ENCODE measurements at places on chromosomes 12 and 14.

DNA sequence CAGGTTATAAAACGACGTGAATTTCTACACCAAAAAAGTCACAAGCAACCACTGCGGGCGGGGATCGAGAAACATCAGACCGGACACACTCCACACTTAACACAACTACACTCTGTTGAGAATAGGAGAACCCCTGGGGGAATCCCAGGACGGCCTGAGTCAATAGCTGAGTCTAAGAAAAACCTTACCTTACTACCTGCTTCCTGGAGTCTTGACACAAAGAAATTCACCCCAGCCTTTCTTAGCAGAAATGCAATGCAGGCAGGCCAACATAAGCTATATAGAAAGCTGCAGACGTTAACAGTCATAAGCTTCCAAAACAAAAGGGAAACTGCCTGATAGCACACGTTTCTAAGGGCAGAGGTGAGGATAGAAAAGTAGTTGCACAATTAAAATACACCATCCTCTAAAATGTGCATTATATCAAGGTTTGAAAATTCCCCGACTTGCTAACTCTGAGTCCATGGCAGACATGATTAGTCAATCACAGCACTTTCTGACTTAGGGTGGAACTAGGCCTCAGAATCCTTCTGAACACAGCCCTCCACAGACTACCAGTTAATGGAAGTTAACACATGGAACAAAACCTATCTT, 68.0 kb downstream of the CCDC88C start:
- no peak for DNase-seq

DNA sequence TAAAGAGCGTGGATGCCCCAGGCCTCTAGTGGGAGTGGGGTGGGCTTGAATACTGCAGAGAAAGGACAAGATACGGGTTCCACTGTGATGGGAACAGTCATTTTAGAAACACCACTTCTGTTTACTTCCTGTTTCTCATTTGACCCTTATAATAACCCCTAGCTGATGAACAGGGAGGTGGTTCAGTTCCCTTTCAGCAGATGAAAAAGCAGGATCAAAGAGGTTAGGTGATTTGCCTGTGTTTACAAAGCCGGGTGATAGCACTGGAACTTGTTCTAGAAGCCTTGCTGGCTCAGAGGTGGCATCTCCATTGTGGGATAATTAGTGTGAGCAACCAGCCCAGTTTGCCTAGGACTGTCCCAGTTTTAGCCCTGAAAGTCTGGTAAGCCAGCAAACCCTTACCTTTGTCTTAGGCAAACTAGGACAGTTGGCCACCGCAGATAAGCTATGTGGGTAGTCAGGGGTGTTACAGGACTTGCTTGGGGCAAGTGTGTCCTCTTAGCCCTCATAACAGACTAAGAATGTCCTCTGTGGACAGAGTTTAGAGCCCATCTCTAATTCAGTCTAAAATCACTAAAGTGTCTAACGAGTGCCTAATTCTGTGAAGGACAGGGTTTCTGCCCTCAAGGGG, 7.5 kb upstream of the LRP1-AS start:
- no peak for DNase-seq

DNA sequence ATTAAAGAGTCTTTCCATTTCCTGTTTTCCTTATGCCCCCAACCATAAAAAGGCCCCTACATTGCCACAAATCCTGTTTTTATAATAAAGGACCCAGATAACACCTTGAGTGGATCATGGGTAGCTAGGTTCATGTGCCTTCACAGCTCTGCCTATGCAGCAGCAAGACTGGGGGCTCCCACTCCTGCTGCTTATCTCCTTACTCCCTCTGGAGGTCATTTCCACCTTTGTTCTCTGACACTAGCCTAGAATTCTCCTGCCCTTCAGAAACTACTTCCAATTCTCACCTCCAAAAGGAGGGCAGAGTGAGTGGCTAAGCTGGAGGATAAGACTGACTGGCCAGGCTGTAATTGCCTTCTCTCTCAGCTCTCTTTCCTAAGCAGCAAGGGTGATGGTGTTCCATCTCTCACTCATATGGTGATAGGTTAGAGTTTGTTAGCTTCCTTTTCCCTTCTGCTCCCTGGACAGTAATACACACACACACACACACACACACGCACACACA, 20.0 kb upstream of the STAC3 start:
- DNase-seq, result no peak

GRCh38 chr12:104752016-104752415, 206.1 kb downstream of the SLC41A2 start:
- DNase-seq, result no peak

GRCh38 chr12:45182511-45182910, 33.4 kb upstream of the ANO6 start:
- DNase-seq, result no peak

DNA sequence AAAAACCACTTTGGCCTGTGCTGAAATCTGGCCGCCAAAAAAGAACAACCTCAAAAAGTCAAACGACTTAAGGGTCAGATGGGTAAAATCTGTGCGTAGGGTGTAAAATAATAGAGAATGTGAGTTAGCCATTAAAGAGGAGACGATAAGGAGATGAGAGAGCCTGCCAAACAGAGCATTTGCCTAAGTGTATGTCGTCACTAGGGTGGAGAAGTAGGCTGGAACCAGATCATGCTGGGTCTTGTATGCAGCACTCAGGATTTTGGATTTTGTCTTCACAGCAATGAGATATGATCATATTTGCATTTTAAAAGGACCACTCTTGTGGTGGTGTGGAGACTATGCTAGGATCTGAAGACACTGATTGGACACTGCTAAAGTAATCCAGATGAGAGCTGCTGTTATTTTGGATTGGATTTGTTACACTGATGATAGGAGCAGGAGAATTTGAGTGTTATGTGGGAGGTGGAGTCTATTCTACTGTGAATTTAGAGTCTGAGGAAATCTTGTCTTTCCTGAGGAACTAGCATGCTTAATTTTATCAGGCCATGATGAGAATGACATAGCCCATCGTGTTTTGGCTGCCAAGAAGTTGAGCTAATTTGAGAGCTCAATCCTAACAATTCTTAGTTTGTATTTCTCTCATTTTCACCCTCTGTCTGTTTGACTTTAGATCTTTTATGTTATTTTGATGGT, 24.8 kb upstream of the DBX2 start:
- DNase-seq, result no peak

DNA sequence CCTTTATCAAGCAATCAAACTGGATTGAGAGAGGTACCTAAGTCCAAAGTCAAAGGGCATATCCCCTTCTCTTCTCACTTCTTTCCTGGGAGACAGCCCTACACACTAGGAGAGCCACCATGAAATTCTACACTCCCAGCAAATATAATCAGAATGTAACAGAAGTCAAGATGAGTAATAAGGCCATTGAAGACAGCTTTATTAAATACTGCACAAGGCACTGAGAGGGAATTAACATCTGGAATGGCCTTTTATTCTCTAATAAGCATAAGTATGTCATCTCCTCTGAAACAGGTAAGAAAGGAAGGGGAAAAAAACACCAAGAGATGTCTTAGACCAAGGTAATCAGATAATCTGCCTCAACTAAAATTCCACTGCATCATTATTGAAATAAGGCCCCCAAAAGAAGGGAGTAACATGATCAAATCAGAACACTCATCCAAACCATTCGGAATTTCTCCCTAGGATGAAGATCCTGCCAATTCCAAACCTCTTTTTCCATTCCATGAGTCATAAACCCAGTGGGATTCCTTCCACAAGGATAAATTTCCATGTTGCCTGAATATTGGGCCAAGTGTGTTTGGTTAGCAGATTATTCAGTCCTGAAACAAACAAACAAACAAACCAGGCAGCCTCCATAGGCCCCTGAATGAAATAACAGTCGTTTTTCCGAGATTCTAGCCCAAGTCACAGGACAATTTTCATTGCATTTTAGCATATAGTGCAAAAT, 19.9 kb downstream of the SLC35F4 start:
- DNase-seq, result no peak

- DNase-seq, result no peak
Observed at GRCh38 chr14:44204061-44204835, 302.8 kb downstream of the FSCB start.

- DNase-seq, result no peak
Observed at GRCh38 chr12:120429368-120429767, 8.5 kb upstream of the COX6A1 start.

DNA sequence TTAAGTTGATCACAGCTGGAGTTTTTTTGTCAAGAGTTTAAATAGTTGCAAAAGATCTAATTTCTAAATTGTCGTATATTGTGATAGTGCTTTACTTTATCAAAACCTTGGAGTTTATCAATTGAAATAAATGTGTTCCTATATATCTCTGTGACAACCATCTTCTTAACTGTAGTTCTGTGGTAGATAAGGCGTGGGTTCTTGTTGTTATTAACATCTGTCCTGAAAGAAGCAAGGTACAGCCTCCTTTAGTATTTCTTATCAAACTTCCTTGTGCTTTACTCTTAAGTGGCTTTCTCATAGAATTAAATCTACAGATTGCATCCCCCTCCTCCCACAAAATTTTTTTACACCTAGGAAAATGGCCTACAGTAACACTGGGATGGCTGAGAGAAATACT, 7.3 kb downstream of the SCYL2 start:
- DNase-seq, result no peak

DNA sequence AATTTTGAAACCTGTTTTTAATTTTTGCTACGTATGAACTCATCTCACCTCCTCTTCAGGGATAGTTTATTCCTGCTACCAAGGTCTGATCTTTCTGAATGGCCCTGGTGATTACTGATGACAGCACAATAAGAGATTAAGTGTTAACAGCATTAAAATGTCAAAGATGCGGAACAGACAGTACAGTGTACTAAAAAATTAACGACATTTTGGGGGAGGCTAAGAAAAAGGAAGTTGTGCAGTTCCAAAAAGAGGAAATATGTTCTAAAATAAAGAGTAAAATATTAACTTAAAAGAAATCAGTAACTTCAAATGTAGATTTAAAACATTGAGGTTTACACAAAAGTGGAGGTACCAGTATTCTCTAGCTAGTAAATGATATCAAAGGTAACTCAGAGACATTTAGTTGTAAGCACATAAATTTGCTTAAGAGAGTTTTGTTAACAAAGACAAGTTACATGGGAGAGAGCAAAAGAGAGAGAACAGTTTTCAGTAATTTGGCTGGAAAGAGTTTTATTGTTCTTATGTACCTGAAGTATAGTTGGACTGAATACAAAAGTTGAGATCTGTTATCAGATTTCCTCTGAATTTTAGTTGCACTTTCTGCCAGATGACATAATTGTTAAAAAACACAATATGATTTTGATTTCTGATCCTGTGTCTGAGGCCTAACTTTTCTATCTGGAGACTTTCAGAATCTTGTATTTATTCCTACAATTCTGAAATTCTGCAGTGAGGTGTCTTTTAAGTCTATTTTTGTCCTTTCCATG, 4.2 kb upstream of the CLECL1 start:
- DNase-seq, result no peak

GRCh38 chr12:53805067-53805466, 53.3 kb upstream of the CISTR start:
- DNase-seq, result no peak

- DNase-seq, result no peak
Observed at GRCh38 chr12:132640936-132641335, 22.4 kb downstream of the P2RX2 start.

GRCh38 chr14:71532344-71532743, 399.9 kb upstream of the RGS6 start:
- no peak for DNase-seq

GRCh38 chr14:53295985-53296582, 143.0 kb upstream of the DDHD1 start:
- no peak for DNase-seq

DNA sequence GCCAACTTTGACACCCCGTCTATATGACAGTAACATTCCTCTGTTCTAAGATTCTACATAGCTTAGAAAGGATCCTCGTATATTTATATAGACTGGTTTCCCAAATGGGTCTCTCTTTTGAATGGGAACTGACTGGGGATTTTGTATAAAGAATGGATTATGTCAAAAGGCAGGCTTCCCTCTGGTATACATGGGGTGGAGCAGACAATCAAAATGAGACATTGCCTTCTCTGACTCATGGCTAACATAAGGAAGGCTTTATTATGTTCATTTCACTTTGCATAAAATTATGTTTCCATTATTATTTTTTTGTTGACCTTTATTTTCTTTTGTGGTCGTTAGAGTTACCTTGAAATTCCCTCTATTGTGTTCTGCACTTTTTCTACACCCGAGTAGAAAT, 211.1 kb downstream of the ALG10B start:
- DNase-seq, result no peak

GRCh38 chr14:81177225-81177624, 43.5 kb downstream of the GTF2A1 start:
- no peak for DNase-seq

- no peak for DNase-seq
Observed at GRCh38 chr12:13436696-13437391, 240.3 kb downstream of the EMP1 start.

DNA sequence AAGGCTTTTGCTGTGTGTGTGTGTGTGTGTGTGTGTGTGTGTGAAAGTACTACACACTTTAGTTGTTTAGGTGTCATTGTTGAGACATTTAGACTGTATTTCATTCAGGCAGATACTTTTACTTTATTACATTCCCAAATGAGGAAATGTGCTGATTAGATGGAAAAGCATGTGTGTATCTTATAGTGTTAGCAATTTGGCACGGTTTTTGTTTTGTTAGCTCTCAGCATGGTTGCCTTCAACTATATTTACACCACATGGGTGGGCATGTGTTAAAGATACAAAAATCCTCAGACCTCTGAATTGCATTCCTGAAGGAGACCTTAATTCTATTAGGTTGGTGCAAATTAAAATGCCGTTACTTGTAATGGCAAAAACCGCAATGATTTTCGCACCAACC, 879.5 kb downstream of the DIO2 start:
- DNase-seq, result no peak

GRCh38 chr14:68033336-68033932, 213.9 kb downstream of the RAD51B start:
- no peak for DNase-seq

- DNase-seq, result no peak
Observed at GRCh38 chr14:30283822-30284446, 275.0 kb upstream of the G2E3 start.

GRCh38 chr12:99232324-99232723, 415.2 kb upstream of the GARIN6 start:
- DNase-seq, result no peak

- DNase-seq, result no peak
Observed at GRCh38 chr14:74350928-74351323, 2.7 kb downstream of the VRTN start.

GRCh38 chr14:69005432-69006148, 26.5 kb upstream of the ACTN1 start:
- DNase-seq, result no peak

GRCh38 chr12:574475-575128, 88.6 kb downstream of the NINJ2 start:
- DNase-seq, result no peak

GRCh38 chr12:52580496-52580895, 6.9 kb upstream of the KRT74 start:
- DNase-seq, result no peak

Measured in stimulated activated CD8-positive, alpha-beta memory T cell treated with anti-CD3 and anti-CD28 coated beads, Interleukin-2, amount 100 ng/mL, for 1 hour (primary cell).